Amniotic epithelial cell (primary cell): ENCODE measurements at places on chromosomes 1 and 21.

- DNase-seq = no peak
These were observed 29.7 kb downstream of the HEYL start for GRCh38 chr1:39609618-39610331.

DNA sequence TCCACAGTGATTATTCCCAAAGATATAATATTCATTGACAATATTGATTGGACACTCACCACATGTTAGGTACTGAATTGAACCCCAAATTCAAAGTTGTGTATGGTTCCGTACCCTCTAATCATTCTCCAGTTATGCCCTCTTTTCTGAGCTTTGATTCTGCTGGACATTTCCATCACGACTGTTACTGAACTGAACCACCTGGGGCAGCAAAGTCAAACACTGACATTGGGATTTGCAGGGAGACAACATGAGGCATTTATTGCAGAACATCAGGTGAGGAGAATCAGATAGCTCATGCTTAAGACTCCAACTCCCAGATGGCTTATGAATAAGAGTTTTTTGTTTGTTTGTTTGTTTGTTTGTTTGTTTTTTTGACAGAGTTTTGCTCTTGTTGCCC lies 420.9 kb downstream of the DISC1 start:
- peak; percentile 4 for DNase-seq

DNA sequence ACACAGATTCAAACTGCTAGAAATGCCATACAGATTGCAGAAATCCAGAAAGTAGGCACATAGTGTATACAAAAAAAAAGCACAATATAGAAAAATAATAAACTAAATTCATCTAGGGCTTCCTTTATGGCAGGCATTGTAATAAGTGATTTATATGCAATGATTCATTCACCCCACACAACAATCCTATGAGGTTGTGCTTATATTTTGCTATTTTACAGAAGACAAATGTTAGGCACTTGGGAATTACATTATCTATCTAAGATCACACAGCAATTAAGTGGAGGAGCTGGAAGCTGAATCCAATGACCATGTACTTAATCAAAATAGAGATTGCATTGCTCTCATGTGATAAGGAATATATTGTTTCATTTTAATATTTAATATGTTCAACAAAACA lies 225.7 kb upstream of the KCNK2 start:
- DNase-seq = peak; percentile 38

- no peak for DNase-seq
These were observed 97.7 kb upstream of the GREM2 start for GRCh38 chr1:240709676-240710075.
